ENCODE measurements at places on chromosomes 7 and 10.

- peak; percentile 77 for DNase-seq
Observed at GRCh38 chr10:77305650-77306632, 331.7 kb downstream of the KCNMA1 start.

DNA sequence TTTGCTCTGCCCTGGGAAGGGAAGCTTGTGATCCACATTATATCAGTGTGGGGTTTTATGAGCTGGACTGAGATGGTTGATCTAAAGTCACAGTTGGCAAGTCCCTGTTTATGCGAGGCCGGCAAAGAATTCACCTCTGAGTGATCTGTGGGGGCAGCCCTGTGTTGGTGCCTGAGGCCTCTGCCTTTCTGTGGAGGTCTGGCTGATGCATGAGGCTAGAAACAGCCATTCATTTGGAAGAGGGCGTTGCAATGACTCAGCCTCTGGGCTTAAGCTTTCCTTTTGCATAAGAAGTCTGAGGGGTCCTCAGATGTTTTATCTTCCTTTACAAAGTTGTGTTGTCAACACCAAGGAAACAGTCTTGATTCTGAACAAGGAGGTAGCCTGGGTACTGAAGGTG lies 126.9 kb downstream of the MGMT start:
- no peak for DNase-seq

GRCh38 chr7:6432781-6433180 lies 15.0 kb downstream of the DAGLB start:
- DNase-seq: no peak

DNA sequence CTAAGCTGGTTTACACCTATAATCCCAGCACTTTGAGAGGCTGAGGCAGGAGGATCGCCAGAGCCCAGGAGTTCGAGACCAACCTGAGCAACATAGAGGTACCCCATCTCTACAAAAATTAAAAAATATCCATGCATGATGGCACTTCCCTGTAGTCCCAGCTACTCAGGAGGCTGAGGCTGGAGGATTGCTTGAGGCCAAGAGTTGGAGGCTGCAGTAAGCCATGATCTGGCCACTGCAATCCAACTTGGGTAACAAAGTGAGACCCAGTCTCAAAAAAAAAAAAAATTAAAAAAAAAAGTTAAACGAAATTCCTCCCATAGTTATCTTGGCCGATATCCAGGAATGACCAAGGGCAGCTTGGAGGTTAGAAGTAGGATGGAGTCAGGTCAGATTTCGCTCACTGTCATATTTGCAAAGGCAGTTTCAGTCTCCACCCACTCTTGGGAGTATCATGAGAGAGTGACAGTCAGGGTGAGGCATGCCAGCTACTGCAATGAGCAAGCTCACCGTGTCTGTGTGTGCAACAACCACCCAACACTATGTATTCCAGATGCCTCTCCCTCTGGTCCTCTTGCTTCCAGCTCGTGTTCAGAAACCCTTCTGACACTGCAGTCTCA lies 6.0 kb upstream of the ZDHHC4 start:
- DNase-seq: peak; percentile 10

- DNase-seq: no peak
Observed at GRCh38 chr10:124625831-124626238, 118.3 kb downstream of the FAM53B start.

GRCh38 chr10:56240471-56240870 lies 120.6 kb downstream of the ZWINT start:
- DNase-seq: no peak

DNA sequence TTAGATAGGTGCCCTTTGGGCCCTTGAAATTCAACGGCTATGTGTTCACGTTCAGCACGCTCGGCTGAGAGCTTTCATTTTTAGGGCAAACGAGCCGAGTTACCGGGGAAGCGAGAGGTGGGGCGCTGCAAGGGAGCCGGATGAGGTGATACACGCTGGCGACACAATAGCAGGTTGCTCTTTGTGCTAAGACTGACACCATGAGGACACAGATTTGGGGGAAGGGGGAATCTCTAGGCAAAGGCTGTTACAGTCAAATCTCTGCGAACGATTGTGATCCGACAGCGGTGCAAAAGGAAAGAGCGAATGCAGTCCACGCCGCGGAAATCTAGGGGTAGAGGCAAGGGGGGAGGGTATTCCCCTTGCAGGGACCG lies 667 bp downstream of the KLLN start:
- DNase-seq: no peak

DNA sequence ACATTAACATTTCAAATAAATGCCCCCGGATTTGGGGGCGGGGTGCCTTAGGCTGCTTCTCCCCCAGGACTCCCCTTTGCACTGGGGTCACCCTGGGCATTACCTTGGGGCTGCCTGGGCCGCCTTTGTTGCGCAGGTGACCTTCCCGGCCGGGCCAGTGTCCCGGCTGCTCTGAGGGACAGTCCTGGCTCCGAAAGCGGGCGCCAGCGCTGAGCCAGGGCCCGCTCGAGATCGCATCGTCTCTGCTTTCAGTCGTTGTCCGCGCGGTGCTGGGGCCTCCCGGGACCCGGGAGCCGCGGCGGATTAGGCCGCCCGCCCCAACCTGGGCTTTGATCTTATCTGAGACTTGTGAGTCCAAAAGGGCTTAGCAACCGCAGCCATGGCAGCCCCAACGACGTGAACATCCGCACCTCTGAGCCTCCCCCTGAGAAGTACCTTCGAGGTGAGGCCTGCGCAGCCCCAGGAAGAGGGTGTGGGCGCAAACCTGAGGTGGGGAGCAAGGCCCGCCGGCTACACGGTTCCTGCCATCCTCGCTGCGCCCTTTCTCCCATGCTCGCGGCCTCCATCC lies 14.8 kb upstream of the WAPL start:
- DNase-seq: no peak

DNA sequence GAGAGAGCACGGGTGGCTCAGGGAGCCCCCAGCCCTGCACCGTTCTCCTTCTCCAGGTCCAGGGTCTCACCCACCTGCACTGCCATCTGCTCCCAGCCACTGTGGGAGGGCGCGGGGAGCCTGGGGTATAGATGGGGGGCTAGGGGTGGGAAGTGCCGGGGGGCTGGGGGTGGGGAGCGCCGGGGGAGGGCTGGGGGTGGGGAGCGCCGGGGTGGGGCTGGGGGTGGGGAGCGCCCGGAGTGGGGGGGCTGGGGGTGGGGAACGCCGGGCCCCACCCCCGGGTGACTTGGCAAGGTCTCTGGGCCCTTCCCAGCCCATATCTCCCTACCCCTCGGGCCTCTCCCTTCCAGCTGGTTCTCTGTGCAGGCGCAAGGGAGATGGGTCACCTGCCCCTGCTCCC lies at the start of gene GRIFIN:
GRIFIN (minus strand) TSS at position 101 of the 400 bp plus-strand sequence; CDS start at position 86, 15 bp downstream.
- DNase-seq: no peak

DNA sequence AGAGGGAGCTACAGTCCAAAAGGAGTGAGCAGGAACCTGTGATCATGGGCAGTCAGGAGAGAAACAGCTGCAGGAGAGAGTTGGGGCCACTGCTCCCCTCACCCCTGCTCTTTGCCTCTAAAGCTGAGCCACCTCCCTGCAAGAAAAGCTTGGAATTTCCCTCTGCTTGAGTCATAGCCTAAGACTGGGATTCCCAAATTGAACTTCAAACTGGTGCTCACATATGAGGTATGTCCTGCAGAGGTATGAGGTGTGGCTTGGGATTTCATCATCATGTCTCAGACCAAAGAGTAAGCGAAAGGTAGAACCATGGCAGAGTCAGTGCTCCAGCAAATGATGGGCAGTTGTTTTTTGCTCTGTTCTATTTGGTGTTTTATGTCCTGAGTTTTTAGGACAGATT lies 237.1 kb upstream of the NRP1 start:
- DNase-seq: peak; percentile 9

- peak; percentile 74 for DNase-seq
Observed at GRCh38 chr10:4316161-4316810, 509.7 kb upstream of the AKR1E2 start.

DNA sequence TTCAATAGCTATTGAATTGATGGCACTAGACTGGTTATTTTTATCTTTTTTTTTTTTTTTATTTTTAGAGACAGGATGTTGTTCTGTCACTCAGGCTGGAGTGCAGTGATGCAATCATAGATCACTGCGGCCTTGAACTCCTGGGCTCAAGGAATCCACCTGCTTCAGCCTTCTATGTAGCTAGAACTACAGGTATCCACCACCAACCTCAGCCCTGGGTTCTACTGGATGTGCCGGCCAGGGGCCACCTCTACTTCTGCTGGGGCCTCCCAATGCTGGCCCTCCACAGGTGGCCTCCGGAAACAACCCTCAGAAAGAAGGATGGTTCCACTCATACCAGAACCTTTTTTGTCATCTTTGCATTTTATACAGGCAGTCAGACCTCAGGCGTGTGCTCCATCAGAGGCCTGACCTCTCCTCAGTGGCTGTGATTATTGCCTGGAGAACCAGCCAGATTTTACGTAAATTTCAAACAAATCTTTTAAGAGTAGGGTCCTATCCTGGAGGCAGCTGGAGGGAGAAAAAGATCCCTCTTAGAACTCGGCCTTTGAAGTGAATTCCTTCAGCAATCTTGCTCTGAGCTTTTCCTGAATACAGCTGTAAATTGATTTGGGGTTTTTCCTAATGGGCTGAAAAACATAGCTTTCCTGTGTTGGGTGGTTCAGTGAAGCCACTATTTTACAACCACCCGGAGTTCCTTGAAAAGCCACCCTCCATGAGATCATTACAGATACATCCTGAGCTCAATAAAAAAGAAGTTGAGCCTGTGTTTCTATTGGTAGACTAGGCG lies 110.0 kb downstream of the SPAG6 start:
- no peak for DNase-seq

DNA sequence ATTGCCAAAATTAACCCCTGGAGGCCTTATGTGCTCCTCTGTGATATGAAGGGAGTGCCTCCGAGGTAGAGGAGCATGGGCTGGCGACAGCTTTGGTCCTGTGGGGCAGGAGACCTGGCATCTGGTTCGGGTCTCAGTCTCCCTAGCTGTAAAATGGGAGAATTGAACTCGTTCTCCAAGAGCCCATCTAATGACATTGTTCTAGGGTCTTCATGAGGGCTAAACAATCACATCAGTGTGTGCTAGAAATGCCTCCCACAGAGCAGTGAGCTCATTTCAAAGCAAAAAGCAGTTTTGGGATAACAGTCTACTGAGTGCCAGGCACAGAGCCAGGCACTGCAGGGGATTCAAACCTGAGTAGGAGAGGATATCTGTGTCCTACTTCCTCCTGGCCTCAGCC lies 248.0 kb downstream of the RPS24 start:
- no peak for DNase-seq

GRCh38 chr7:128985660-128986059 lies 47.9 kb downstream of the IRF5 start:
- no peak for DNase-seq

GRCh38 chr7:26995666-26996065 lies 100.1 kb downstream of the HOXA1 start:
- DNase-seq: no peak

DNA sequence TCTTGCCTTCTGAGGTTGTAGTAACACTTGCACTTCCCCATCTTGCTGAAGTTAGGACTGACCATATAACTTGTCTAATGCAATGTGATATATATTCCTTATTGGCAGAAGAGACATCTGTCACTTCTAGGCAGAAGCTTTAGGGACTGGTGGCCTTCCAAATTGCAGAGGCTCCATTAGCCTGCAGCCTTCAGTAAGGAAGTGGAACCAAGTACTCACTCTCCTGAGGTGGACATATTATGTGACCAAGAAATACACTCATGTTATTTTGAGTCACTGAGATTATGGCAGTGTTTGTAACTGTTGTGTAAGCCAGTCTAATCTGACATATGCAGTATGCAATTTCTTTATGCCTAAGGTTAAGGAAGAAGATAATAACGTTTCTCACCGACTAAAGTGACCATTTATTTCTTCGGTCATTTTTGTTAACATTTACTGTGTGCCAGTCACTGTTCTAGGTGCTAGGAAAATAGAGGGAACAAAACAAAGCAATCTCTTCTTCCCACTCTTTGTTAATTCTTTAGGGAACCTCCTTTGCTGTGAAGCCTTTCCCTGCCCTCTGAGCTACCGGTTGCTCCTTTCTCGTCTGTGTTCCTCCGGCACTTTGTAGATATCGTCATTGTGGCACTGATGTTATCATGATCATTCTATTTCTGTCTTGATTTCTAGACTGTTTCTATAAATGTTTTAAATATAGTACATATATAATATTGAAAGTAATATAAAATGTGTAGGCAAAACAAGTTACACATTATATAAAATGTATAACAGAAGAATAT lies 52.9 kb upstream of the HBP1 start:
- no peak for DNase-seq

DNA sequence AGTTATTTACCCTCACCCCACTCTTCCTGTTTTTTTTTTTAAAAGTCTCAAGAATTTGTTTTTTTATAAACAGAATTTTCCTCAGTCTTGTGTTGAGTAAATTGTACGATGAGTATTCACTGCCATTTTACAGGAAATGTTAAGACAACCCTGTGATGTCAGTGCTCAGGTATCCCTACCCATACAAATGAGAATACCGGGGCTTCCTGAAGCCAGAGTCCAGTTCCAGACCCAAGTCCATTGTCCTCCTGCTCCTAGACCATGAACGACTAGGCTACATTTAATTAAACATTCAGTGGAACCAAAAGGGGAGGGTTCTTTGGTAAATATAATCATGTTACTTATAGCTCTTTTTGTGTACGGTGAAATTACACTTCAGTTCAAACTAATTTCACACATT lies 79.2 kb downstream of the GNAI1 start:
- DNase-seq: no peak

- no peak for DNase-seq
Observed at GRCh38 chr7:158586499-158587161, 993 bp downstream of the PTPRN2 start.

GRCh38 chr10:120480065-120480600 lies 23.1 kb downstream of the PLPP4 start:
- DNase-seq: no peak

DNA sequence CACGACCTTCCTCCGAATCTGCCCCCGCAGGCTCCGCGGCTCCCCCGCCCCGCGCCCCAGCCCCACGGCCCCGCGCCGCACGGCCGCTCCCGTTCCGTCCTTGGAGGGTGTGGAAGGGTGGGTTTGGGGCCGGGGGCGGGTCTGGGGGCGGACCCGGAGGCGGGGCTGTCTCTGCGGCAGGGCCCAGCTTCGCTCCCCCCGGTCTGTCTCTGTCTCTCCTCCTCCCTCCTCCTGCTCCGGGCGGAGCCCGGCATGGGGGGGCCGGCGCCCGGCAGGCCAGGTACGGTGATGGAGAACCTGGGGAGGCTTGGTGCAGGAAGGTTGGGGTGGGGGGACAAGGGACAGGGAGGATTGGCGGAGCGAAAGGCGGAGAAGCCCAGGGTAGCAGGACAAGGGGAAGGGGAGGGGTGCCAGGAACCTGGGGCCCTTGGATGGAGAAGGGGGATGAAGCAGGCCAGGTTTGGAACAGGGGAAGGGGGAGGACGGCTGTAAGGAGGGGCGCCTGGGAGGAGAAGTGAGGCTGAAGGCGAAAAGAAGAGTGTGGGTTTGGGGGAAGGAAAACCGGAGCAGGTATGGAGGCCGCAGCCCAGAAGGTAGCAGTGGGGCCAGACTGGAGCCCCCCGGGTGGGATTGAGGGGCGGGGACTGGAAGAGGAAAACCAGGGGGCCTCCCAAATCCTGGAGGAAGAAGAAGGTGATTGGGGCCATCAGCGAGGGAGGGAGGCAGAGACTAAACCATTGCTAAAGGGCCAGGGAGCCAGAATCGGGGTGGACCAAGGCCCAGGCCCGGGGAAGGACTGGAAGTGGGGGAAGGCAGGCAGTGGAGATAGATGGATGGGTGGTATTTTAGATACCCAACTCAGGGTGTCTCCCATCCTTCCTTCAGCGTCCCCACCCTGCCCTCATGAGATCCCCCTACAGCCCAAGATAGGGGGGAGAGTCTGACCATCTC lies at the start of gene NYAP1:
NYAP1 (plus strand) TSS at position 206 of the 951 bp plus-strand sequence. CDS start 1,385 bp downstream, outside the sequence.
- DNase-seq: peak; percentile 65

All from fibroblast of skin of back (primary cell).